ENCODE measurements at places on chromosomes 7 and 10. TPM values are rescaled to one million over a fixed set of nuclear protein-coding genes. Genes with fewer than 3 reads are reported as not detected.

ZNF503 gene
- total RNA-seq: 11.9 TPM

PHKG1 gene
- 0.43 TPM for total RNA-seq

ADIRF gene
- total RNA-seq: 2.6 TPM

ZNF736 gene
- total RNA-seq: 7.4 TPM

ZNF316 gene
- total RNA-seq: 13.2 TPM

VSIR gene
- total RNA-seq: 57.4 TPM

OR2A42 gene
- total RNA-seq: under 0.01 TPM

SEMA4G gene
- total RNA-seq: 0.43 TPM

AKR1E2 gene
- total RNA-seq: 7.7 TPM

Data from fibroblast of villous mesenchyme (primary cell).